ENCODE measurements at places on chromosomes 13 and 19.

DNA sequence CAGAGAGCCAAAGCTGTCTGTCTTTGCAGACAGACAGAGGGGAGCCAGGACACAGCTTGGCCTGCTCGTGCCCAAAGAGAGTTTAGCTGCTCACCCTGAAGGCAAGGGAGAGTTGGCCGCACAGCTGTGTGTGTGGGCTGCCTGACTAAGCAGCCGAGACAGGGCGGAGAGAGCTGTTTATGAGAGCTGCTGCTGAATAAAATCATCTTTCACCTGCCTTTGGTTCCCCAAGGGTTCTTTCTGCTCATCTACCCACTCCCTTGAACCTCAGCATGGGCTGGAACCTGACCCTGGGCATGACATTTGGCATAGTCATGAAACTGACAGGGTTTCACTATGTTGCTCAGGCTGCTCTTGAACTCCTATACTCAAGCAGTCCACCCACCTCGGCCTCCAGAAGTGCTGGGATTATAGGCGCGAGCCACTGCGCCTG, 98.2 kb downstream of the RBM26 start:
- DNase-seq = no peak

DNA sequence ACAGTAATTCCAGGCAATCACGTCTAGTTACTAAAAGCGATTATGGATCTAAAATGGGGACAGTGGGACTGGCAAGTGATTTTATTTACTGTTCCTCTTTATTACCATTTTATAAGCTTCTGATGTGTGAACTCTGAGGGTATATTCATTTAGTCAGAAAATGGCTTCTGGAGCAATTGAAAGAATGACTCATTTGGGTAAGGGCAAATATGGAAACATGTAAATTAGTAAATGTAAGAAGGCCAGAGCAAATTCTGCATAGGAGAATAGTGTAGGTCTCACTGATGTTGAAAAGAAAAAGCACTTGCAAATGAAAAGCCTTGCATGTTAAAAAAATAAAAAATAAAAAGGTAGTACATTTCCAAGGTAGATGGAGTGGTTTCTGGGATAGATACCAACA, 262.2 kb downstream of the KLF5 start:
- DNase-seq = no peak

- DNase-seq = no peak
Observed at GRCh38 chr19:38425810-38426466, at the start of gene RASGRP4. RASGRP4 (minus strand) TSS chr19:38426219; CDS start chr19:38426091, 128 bp downstream.

DNA sequence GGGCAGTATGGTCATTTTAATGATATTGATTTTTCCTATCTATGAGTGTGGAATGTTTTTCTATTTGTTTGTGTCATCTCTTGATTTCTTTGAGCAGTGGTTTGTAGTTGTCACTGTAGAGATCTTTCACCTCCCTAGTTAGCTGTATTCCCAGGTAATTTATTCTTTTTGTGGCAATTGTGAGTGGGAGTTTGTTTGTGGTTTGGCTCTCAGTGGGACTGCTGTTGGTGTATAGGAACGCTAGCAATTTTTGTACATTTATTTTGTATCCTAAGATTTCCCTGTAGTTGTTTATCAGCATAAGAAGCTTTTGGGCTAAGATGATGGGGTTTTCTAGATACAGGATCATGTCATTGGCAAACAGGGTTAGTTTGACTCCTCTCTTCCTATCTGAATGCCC, 28.9 kb downstream of the NBEA start:
- no peak for DNase-seq

DNA sequence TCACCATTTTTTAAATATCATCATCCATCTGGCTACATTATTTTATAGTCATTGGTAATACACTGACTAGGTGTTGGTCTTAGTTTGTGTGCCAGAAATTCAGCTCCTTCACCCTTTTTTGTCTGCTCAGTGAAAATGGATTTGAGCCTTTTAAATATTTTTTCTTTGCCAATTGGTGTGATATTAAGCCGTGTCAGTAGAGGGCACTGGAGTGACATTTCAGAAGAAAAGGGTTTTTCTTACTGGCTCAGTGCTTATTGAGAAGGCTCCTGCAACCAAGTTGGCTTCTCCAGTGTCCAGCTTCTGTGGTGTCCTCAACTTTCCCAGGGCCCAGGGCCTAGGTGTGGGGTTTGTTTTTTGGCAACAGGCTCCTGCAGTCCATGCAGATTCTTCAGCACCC, 546.6 kb downstream of the DACH1 start:
- DNase-seq = no peak

- DNase-seq = no peak
Observed at GRCh38 chr19:32317086-32317485, 28.3 kb upstream of the ZNF507 start.

- DNase-seq = no peak
Observed at GRCh38 chr19:10085641-10086590, at the start of gene SHFL. SHFL (plus strand) TSS chr19:10086317; CDS start chr19:10086428, 111 bp downstream.

DNA sequence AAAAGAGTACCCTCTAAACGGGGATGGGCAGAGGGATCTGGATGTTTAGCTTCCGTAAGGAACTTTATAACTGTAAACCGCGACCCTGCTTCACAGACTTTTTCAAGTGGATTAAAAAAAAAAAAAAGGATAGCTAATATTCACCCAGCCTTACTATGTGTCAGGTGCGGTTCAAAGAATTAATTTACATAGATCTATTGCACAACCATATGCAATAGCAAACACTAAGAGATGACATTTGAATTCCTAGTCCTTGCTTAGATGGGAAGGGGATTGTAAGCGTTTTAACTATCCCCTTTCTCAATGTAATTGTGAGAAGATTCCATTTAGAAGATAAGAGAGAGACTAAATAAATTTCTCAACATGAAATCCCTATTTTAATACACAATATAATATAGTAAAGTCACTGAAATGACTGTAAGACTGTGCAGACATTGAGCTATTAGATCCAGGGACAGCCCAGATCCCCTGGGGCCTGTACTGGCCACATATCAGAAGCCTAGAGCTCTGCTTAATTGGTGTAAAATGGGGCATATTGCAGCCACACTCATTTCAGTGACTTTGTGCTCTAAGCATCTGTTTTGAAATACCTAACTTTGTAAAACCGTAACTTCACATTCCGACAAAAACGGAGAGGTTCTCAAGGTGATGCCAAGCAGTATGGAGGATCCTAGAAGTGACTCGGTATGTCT, 13.6 kb downstream of the LATS2 start:
- no peak for DNase-seq

GRCh38 chr13:80141123-80141849, 199.6 kb downstream of the SPRY2 start:
- no peak for DNase-seq

DNA sequence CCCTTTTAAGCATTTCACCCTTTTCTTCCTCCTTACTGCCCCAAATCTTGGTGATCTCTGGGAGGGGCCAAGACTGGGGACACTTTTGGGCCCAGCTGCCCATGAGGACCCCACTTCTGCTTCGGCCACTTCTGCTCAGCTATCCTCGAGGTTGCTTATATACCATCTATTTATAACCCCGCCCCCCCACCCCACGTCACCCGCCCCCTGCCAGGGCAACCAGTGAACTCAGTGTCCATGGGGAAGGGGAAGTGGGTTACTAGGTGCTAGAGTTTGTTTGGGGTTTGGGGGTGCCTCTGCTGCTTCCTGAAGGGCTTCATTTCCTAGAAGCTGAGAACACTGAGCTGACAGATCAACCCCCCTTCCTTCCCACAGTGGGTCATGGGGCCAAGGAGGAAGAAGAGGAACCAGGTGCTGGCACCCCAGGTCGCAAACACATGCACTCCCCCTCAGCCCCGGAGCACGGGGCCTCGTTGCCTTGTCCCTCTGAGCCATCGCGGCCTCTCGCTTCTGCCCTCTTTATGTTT, 6.1 kb upstream of the ADGRE5 start:
- no peak for DNase-seq

DNA sequence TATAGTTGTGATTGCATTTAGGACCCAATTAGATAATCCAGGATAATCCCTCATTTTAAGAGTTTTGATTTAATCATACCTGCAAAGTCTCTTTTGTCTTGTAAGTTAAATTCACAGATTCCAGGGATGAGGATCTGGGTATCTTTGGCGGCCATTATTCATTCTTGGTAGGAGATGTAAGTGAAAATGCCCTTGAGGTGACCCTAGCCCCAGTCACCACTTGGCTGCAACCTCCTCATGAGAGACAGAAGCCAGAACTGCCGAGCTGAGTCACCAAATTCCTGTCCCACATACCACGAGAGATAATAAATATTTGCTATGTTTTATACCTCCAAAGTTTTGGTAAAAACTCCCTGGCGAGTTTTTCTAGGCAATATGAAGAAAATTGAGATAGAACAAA, 389.4 kb downstream of the RFC3 start:
- no peak for DNase-seq

- no peak for DNase-seq
Observed at GRCh38 chr13:84951128-84951527, 848.1 kb downstream of the SLITRK6 start.

DNA sequence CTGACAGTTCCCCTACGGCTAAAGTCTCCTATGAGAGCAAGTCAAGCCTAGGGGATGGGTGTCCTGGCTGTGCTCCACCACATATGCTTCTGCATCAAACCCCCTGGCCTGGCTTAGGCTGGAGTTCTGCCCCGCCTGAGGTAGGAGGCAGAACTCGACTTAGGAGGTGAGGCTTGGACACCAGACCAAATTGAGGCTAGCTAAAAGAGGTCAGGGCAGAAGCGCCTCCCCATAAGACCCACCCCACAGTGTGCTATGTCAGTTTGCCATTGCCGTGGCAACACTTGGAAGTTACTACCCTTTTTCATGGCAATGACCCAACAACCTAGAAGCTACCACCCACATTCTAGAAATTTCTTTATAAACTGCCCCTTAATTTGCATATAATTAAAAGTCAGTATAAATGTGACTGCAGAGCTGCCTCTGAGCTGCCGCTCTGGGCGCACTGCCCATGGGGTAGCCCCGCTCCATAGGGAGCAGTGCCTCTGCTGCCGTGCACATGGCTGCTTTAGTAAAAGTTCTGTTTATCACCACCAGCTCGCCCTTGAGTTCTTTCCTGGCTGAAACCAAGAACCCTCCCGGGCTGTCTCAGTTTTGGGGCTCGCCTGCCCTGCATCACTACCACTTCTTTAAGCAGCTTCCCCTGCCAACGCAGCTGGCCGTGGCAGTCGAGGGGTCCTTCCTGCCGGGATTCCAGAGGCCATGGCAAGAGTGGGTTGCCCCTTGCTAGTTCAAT, 20.2 kb downstream of the AP1M1 start:
- no peak for DNase-seq

DNA sequence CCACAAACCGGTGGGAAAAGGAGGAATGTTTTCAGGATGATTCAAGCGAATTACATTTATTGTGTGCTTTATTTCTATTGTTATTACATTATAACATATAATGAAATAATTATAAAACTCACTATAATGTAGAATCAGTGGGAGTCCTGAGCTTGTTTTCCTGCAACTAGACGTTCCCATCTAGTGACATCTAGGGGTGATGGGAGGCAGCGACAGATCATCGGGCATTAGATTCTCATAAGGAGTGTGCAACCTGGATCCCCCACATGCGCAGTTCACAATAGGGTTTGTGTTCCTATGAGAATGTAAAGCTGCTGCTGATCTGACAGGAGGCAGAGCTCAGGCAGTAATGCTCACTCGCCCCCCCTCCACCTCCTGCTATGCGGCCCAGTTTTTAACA, 54.5 kb downstream of the SPTBN4 start:
- no peak for DNase-seq

GRCh38 chr13:24308068-24308445, 1.3 kb upstream of the C1QTNF9 start:
- no peak for DNase-seq

- DNase-seq = no peak
Observed at GRCh38 chr19:18967358-18968146, 26.5 kb upstream of the HOMER3 start.

DNA sequence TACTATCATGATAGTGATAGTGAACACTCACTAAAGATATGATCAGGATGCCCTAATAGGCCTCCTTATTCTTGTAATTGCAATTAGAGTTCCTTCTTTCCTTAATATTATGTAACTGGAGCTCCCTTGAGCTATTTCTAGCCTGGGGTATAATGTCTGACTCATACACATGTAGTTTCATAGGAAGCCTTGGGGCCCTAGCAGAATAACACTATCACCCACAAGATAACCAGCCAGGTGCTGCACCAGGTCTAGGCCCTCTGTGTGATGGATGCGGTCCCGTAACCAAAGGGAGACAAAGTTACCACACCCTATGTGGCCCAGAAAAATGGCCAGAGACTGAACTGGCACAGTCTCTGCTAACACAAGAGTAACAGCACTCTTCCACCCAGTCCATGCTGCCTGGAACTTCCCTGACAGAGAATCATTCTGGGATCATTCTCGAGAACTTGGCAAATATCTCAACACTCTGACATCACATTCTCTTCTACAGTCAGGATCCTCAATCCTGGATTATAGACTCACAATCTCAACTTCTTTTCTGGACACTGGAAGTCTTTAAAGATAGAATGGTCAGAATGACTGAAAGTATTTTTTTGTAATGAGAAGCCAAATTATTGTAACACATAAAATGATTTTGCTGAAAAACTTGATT, 32.6 kb upstream of the IGFL4 start:
- DNase-seq = no peak

All from DMS153 (cell line).